ENCODE measurements at places on chromosomes 16 and 17.

GRCh38 chr16:52963212-52963854 is 89.4 kb downstream of the CHD9NB start:
- DNase-seq: no peak

- DNase-seq: no peak
Measured at GRCh38 chr17:12974005-12974531, 43.8 kb downstream of the ELAC2 start.

DNA sequence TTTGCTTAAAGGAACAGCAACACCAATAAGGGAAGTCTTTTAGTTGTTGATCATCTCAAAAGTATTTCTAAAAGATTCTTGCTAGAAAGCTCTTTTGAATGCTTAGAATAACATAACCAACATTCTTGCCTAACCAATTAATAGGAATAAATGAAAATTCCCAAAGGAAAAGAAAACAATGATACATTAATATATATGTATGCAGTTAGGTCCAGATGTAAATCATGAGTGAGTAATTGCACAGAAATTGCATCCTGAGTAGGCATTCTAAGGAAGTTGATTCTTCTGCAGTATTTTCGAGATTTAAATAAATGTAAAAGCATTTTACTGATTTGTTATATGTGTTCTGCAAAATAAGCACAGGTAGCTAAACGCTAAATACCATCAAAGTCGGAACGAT is 22.1 kb downstream of the COX10 start:
- no peak for DNase-seq

DNA sequence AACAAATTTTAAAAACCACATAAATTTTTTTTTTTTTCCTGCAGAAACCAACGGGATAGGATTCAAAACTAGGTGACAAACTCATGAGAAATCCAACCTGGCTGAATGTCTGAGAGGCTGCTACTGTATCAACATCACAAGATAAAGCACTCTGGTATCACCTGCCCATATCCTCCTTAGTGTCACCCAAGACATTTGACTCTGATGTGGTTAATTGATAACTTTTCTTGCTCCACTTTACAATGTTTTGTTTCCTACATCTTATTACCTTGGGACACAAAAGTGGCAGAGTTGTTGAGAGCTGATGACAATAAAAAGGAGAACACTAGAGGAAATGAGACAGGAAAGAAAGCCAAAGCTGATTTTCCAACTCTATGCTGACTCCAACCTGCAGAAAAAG is 4.0 kb upstream of the FBXL20 start:
- no peak for DNase-seq

- DNase-seq: no peak
Measured at GRCh38 chr16:54694651-54695050, 236.0 kb upstream of the IRX5 start.

DNA sequence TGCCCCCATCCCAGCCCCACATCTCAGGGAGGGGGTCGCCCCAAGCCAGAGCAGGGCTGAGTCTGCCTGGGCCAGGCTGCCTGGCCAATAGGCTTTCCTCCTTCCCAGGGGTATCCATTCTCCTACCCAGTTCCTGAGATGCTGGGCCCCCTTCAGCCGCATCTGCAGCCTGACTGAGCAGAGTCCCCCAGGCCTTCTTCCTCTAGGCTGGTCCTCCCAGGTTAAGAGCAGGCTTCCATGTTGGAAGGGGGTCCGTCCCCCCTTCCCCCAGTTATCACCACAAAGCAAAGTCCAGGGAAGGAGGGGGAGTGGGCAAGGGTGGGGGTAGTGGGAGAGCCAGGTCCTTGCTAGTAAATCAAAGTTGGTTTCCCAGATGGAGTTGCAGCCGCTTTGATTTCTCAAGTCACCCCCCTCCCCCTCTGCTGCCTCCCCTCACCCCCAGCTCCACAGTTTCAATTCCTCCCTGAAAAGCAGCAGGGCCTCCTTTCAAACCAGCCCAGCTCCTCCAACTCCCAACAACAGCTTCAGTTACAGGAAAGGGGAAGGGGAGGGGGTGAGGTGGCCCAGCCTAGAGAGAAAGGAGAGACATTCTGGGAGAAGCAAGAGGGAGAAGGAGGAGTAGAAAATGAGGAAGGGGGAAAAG is 9.5 kb upstream of the FZD2 start:
- DNase-seq: no peak

GRCh38 chr16:67663877-67664222 is 2.7 kb downstream of the ENKD1 start:
- no peak for DNase-seq

- no peak for DNase-seq
Measured at GRCh38 chr16:54355251-54355650, 68.7 kb upstream of the IRX3 start.

DNA sequence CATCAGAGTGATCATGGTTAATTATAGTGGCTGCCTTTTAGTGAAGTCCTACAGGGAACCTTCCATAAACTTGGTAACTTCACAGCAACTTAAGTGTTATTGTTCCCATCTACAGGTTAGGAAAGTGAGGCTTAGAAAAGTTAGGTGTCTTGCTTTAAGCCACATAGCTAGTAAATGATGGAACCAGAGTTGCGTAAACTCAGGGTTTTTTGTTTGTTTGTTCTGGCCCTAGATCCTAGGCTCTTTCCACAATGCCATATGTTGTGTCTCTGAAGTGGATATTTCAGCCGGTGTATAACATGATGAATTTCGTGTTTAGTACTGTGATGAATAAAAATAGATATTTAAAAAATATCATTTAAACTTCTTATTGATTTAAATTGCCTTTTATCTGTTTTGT is 27.6 kb downstream of the DNAH9 start:
- DNase-seq: no peak

- DNase-seq: no peak
Measured at GRCh38 chr17:54932711-54933110, 32.1 kb downstream of the TOM1L1 start.

- no peak for DNase-seq
Measured at GRCh38 chr16:71337631-71338030, 20.9 kb upstream of the CALB2 start.

- DNase-seq: no peak
Measured at GRCh38 chr17:64354824-64355535, 35.7 kb downstream of the PECAM1 start.

DNA sequence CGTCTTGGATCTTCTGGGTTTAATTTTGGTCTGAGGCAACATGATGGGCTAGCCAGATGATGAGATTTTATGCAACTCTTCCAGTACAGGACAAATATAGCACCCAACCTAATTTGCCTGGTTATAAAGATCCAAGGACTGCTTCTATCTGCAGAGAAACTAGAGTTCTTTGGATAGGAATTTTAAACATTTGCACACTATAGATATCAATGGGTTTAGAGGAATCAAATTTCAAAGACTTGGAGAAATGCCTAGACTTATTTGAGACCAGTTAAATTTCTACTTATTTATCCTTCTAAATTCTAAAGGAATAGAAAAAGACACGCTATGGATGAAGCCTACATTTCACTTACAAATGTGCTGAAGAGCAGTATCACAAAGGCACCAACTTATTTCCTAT is 12.6 kb downstream of the PMFBP1 start:
- no peak for DNase-seq

DNA sequence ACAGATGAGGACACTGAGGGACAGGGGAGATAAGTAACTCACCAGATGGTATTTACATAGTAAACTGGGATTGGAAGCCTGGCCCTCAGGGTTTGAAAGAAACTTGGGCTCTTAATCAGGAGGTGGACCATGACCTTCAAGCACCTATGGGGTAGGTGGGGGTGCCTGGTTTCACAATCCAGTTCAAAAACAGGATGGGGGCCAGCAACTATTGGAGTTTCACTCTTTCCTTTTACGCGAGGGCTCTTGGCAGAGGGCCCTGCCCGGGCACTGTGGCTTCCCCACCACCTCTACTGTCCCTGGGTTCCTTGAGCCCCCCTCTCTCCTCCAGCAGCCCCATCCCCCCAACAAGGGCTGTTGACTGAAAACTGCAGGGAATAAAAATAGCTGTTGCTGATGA is 11.3 kb upstream of the PRR29 start:
- DNase-seq: no peak

DNA sequence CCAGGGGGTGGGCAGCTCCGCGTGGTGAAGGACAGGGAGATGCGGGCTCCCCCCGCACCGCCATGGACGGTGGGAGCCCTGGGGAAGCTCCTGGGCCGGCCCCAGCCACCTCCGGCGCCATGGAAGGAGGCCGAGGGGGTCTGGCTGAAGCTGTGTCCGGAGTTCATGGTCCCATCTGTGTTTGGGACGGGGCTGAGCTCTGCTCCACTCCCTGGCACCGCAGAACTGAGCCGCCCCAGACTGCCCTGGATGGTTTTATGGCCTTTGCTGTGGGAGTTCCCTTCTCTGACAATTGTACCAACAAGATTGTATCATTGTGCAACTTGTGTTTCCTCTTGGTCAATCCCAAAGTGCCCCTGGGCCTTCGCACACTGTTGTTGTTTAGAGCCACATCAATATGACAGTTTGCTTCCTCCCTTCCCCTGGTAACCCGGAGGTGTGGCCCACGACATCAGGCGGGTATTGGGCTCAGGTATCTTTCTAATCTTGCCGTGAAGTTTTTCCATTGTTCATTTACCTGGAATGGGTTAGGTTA is 942 bp downstream of the KRT23 start:
- DNase-seq: no peak

DNA sequence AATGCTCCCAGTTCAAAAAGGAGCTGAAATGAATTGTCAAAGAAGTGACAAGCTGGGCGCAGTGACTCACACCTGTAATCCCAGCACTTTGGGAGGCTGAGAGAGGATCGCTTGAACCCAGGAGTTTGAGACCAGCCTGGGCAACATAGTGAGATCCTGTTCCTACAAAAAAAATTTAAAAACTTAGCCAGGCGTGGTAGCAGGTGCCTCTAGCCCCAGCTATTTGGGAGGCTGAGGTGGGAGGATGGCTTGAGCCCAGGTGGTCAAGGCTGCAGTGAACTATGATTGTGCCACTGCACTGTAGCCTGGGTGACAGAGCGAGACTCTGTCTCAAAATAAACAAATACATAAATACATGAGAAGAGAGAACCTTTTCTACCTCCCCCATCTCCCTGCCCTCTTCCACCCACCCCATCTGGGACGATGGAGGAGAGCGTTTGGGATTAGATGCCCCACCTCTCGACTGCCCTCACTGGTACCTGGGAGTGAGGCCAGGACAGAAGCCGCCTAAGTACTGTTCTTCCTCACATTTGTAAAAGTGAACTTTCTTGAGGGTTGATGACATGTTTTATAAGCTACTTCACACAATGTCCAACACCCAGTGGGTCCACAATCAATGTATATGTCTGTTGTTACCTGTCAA is 2.4 kb downstream of the IL4R start:
- DNase-seq: no peak

DNA sequence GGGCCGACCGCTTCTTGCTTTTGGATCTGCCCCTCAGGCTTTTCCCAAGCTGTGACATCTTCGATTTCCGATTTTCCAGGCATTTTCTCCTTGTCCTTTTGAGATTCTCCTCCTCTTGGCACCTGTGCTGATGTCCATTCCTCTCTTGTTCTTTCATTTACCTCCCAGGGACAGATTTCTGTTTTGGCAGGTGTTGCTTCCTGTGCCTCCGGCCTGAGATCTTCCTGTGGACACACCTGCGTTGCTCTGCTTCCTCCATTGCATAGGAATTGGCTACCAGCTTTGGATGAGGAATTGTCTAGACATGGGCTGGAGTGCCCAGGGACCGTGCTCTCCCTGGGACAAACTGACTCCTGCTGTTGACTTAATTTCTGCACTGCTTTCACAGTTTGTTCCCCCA is 15.1 kb downstream of the GPR179 start:
- no peak for DNase-seq

DNA sequence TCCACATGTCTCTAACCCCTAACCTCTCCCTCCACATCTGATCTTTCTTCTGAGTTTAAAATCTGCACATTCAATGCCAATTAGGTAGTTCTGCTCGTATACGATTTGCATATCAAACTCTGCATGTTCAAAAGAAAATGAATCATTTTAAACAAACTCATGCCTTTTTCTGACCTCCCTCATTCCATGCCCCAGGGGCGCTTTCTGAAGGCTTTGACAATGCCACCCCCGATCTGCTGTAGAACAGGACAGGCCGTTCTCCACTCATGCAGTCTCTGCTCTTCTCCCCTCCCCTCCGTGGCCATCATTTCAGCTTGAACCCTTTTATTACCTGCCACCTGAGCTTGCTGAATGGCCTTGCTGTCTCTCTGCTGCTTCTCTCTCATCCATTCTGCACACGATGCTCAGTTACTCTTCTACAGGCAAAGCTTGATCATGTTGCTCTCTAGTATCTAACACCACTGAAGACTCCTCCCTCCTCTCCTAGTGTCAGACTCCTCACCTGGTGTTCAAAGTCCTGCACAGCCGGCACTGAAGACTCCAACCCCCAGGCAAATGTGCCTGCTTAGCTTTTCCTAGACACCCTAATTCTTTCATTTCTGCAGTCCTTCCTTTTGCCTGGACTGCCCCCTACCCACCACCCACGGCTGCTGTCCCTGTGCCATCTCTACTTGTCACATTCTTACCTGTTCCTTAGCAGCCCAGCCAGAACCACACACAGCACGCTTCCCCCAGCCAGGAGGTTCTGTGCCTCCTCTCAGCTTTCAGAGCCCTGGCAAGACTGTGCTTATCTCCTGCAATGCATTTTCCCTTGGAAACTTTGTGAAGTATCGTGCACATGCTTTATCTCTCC is 6.2 kb downstream of the TMEM238L start:
- no peak for DNase-seq

GRCh38 chr17:48071654-48072053 is 23.5 kb downstream of the NFE2L1 start:
- no peak for DNase-seq

- no peak for DNase-seq
Measured at GRCh38 chr16:68737046-68737729, at the start of gene CDH1. CDH1 (plus strand) TSS chr16:68737292; CDS start chr16:68737416, 124 bp downstream.

DNA sequence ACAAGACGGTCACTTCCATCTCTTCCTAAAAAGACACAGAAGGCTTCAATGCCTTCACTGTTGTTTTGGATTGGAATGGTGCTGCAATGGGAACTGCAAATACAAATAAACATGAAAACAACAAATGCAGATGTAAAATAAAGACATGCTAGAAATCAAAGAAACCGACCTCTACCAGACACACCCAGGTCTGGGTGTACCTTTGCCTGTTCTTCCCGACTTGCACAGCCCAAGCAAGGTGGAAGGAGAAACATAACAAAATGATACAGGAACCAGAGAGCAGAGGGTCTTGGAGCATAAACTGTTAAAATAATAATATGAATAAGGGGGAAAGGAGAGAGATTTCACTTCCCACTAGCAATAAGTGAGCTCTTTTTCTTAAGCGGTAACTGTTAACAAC is 17.3 kb downstream of the RFFL start:
- DNase-seq: no peak

GRCh38 chr16:88743693-88744576 is 37.6 kb downstream of the CTU2 start:
- DNase-seq: peak; percentile 71

DNA sequence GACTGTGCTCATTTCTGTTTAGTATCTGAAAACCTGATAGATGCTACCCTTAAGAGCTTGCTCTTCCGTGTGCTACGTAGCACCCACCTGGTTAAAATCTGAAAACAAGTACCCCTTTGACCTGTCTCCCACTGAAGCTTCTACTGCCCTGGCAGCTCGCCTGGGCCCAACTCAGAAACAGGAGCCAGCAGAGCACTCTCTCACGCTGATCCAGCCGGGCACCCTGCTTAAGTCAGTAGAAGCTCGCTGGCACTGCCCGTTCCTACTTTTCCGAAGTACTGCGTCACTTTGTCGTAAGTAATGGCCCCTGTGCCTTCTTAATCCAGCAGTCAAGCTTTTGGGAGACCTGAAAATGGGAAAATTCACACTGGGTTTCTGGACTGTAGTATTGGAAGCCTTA is 18.9 kb downstream of the NTAN1 start:
- no peak for DNase-seq

All from neuronal stem cell (in vitro differentiated cells).